ENCODE measurements at places on chromosomes 6 and 20. TPM values are rescaled to one million over a fixed set of nuclear protein-coding genes. Genes with fewer than 3 reads are reported as not detected.

- DNase-seq = no peak
Measured at GRCh38 chr20:15742087-15742486, 831.2 kb downstream of the KIF16B start.

- DNase-seq = no peak
Measured at GRCh38 chr6:24614648-24615047, 31.3 kb downstream of the KIAA0319 start.

Gene SLA2
- total RNA-seq = not detected

DNA sequence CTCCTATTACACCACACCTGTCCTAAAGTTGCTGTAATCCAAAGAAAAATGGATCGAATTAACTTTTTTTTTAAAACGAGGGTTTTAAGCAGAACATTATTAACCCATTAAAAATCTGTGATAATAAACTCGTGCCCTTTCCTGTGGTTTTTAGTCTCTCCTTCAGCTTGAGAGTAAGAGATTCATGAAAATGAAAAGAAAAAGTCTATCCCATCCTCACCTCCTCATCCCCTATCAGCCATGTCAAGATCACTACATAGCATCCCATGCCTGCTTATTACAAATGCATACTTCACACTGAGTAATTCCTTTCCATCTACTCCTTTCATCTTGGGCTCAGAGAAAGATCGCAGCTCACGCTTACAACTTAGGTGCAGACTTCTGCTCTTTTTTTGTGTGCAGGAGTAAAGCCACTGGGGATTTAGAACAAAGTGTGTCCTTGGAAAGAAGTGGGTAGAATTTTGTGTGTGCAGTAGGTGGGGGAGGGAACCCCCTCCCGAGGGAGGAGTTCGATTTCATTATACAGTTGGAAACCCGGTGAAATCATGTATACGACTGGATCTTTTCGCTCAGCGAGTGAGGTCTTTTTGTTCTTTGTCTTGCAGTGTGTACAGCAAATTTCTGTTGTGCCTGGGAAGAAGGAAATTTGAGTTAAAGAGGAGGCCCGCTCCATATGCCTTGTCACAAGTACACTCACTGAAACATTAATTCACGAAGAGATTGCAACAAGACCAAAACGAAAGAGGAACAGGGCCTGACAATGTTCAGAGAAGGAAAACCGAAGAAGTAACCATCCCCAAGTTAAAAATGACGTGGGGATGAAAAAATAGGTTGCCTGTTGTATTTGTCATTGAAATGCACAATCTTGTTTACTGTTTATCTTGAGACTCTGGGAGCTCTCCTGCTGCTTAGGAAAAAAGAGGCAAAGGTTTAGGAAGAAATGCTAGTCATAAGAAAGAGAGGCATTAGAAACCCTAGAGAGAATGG lies 146.5 kb upstream of the ZNF217 start:
- DNase-seq = peak; percentile 62

- DNase-seq = no peak
Measured at GRCh38 chr6:30882759-30883684, 1.3 kb upstream of the DDR1 start.

Gene FRMD1
- total RNA-seq = not detected

DNA sequence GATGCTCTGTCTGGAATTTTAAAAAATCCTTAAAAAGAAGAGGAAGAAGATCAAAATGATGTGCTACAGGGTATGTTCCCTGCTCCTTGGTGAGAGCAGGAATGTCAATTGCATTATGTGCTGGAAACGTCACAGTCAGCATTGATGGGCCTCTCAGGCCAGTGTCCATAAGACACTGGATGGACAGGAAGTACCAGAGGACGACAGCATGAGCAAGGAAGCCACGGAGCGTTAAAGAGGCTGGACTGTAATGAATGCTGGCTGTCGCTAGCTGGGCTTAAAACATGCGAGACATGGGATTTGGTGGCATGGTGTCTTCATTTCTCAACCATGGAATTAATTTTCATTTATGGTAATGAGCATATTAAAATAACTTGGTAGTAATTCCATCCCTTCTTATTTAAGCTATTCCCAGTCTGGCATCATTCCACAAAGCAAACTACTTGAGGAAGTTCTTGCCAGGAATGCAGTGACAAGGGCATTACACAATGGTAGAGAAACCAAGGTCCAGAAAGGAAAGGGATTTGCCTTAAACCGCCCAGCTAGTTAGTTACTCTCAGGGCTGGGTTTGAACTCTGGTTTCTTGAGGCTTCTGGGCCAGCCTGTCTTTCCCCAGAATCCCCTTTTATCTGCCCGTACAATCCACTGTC lies 166.6 kb upstream of the SOX4 start:
- peak; percentile 7 for DNase-seq

GRCh38 chr20:16556301-16556700 lies 16.9 kb downstream of the KIF16B start:
- DNase-seq = peak; percentile 66

GRCh38 chr6:159989492-159990480 lies 20.9 kb downstream of the IGF2R start:
- no peak for DNase-seq

Gene CPNE5
- total RNA-seq = 0.32 TPM

Gene PACRG
- total RNA-seq = 0.97 TPM

Gene CCN6
- not detected for total RNA-seq

DNA sequence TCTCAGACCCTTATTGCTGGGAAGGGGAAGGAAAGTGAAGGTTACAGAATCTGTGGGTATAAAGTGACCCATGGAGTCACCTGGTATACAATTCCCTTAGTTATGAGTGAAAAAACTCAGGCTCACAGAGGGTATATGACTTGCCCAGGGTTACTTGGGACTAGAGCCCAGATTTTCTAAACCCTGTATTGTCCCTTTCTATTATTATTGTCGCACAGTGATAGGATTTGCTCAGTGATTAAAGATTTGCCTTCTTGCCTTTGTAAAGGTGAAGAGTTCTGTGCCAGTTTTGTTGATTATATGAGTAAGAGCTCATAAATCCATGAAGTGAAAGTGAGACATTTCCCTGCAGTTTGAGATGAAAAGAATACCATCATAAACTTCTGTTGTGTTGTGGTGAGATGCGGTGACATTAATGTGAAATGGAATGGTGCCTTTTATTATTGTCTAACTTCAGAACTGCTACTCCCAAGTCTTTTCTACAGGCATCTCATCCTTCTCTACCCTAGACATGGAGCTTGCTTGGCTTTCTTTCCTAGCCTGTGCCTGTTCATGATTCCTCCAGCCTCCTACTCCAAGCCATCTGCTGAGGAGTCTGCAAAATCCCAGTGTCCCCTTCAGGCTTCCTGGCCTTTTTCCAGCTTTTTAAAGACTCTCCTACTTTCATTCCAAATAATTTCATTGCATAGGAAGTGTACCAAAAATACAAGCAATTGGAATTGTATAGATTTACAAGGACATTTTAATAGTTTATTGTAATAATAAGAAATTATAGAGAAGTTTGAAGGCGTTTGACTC lies 33.5 kb upstream of the ADIG start:
- DNase-seq = no peak

DNA sequence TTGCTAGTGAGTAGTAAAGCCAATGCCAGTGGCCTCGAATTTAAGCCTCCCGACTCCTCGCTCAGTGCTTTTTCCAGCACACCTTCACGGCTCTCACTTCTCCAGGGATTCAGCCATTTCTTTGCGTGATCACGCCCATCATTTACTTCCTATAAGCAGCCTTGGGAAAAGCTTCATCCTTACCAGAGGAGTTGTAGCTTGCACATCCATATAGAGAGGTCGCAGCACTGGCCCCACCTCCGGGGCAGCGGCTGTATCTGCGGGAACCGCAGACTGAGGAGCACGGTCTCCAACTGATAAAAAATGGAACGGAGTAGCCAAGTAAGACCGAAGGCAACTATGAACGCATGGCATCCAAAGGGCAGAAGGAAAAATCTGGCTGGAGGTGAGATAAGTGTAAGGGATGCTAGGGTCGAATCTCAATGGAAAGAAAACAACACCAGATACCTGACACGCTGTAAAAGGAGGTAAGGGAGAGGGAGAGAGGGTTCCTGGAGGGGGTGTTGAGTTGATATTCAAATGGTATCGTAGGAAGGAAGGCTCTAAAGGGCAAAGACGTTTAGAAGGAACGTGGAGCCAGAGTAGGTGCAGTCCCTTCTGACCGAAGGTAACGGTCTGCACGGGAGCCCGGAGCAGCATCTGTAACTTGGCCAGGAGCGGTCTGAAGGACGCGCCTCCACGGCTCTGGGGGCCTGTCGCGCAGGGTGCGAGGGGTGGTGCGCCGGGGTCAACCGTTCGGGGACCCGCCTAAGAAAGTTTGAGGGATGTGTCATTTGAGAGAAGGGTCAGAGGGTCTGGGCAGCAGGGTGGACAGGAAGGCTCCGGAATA lies 640 bp downstream of the NFS1 start:
- no peak for DNase-seq

- no peak for DNase-seq
Measured at GRCh38 chr6:90895299-90896074, 308.6 kb upstream of the MAP3K7 start.

Gene MRPL18
- total RNA-seq = 107 TPM

- no peak for DNase-seq
Measured at GRCh38 chr6:25583906-25584305, 68.1 kb upstream of the SCGN start.

Gene MYL9
- 195 TPM for total RNA-seq

DNA sequence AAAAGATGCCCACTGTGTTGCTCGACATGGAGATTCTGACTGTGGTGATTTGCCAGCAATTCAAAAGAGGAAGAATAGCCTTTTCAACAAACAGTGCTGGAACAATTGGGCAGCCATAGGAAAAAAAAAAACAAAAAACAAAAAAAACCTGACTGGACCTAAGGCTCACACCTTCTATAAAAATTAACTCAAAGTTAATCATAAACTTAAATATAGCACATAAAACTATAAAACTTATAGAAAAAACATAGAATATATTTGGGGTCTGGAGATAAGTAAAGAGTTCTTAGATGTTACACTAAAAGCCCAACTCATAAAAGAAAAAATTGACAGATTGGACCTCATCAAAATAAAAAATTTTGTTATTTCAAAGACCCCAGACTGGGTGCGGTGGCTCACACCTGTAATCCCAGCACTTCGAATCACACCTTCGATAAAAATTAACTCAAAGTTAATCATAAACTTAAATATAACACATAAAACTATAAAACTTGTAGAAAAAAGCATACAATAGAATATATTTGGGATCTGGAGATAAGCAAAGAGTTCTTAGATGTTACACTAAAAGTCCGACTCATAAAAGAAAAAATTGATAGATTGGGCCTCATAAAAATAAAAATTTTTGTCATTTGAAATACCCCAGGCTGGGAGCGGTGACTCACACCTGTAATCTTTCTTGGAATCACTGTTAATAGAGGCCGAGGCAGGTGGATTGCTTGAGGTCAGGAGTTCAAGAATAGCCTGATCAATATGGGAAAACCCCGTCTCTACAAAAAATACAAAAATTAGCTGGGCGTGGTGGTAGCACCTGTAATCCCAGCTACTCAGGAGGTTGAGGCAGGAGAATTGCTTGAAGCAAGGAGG lies 115.6 kb upstream of the FAM83B start:
- DNase-seq = no peak

DNA sequence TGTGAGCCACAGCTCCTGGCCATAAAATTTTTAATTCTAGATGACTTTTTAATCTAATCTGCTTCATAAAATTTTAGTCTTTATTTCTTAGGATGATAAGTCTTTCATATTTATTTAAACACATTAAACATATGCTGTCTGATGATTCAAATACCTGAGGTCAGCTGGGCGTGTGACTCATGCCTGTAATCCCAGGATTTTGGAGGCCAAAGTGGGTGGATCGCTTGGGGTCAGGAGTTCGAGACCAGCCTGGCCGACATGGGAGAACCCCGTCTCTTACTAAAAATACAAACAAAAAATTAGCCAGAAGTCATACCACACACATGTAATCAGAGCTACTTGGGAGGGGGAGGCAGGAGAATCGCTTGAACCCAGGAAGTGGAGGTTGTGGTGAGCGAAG lies 53.1 kb downstream of the RBM24 start:
- DNase-seq = peak; percentile 12

Gene KIF25
- total RNA-seq = under 0.01 TPM

- peak; percentile 93 for DNase-seq
Measured at GRCh38 chr6:3913077-3913957, 64.1 kb downstream of the FAM50B start.

Data from fibroblast of villous mesenchyme (primary cell).